ENCODE measurements at places on chromosomes 1 and 21.

DNA sequence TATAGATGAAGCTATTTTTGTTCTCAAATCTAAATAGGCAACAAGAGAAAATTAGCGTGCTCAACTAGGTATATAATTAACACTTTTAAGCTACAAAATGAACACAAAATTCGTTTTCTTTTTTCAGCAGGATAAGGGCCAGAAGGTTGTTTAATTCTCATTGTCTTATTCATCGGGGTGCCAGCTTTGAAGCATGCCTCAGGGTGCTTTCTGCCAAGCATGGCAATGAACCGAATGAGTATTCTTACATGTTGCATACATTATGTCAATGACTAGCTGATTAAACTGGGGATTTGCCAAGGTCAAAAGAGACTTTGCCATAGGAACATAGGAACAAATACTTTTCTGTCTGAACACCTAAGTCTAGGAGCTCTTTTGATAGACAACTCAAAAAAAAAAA, 102.0 kb upstream of the MAP1LC3C start:
- DNase-seq, result no peak

DNA sequence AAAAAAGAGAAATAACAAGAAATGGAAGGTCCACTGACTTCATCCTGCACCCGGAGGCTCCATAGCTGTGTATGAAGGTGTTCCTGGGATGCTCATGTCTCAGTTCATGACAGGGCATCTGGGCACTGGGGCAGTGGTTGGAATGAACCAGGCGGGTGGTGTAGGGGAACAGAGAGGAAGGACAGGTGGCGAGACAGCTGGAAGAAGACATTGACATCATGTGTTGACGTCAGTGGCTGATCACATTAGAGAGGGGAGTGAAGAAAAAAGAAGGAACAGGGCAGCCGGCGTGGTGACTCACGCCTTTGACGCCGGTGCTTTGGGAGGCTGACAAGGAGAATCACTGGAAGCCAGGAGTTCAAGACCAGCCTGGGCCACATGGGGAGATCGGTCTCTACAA, 50.1 kb downstream of the HUNK start:
- DNase-seq, result no peak

DNA sequence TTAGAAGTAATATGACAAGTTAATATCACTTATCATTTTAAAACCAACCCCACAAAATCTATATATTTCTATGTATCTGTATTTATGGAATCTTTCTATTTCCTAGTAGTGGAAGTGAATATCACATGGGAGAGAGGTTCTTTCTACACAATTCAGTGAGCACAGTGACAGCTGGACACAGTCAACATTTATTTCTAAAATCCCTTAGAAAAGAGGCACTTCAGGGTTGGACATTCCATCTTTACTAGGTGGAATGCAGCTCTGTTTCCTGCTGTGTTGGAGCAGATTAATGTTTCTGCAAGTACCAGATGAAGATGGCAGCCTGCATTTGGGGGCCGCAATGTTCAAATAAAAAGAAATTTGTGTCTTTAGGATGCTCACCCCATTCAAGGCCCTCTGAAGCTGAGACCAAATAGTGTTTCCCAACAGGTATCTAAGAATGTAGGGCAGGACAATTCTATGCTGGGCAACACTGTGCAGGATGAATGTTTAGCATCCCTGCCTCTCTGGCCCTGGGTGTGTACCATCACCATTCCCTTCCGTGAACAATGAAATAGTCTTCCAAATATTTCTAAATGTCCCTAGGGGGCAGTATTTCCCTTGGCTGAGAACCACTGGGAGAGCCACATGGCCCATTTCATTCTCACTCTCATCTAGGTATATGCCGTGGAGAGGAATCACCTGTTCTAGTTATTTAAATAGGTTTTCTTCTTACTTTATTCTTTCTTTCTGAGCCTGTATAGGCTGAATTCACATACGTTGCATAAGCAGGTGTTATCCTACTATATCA, 394.8 kb downstream of the PRDM2 start:
- DNase-seq, result no peak

- no peak for DNase-seq
Observed at GRCh38 chr1:230861970-230862595, 6.2 kb downstream of the C1orf198 start.

DNA sequence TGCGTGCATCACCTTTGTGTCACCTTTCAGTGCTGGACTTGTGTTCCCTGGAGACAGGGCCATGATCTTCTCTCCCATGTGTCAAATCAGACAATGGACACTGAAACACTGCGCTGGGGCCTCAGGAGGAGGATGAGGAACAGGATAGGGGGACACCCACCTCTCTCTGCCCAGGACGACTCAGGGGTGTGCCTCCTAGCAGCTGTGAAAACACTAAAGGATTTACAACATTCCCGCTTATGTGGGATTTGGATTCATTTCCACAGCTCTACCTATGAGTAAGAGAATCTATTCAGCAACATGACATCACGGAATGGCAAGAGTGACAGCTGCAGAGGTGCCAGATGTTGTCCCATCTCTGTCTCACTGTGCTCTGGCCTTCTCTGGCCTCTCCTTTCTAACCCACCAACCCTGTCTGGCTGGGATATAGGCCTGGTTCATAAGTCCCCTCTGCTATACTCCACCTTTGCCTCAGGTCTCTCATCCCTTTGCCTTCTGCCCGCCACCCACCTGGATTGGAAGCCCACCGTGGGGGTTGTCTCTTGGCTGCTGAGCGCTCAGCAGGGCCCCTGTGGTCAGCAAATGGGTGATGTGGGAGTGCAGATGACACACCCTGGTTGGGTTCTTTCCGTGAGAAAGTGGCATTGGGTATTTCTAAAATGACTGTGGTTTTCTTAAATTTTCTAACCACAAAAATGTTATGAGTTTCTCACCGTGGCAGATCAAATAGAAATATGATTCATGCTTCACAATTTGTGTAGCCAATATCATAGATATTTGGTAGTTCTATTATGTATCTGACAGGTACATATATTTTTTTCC, 47.1 kb upstream of the TLR5 start:
- no peak for DNase-seq

DNA sequence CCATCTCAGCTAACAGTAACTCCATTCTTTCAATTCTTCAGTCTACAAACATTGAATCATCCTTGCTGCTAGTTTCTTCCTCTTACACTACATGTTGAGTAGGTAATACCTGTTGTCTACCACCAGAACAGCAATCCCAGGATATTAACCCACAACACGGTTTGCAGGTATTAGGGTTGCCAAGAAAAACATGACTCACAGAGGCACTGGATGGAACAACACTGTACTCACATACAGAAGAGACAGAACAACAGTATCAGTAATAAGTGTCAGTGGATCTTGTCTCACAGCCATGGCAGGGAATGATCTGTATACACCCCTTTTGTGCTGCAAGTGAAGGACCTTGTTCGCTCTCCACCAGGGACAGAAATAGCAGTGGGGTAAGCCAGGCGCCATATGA, 212.1 kb downstream of the GPR52 start:
- no peak for DNase-seq

DNA sequence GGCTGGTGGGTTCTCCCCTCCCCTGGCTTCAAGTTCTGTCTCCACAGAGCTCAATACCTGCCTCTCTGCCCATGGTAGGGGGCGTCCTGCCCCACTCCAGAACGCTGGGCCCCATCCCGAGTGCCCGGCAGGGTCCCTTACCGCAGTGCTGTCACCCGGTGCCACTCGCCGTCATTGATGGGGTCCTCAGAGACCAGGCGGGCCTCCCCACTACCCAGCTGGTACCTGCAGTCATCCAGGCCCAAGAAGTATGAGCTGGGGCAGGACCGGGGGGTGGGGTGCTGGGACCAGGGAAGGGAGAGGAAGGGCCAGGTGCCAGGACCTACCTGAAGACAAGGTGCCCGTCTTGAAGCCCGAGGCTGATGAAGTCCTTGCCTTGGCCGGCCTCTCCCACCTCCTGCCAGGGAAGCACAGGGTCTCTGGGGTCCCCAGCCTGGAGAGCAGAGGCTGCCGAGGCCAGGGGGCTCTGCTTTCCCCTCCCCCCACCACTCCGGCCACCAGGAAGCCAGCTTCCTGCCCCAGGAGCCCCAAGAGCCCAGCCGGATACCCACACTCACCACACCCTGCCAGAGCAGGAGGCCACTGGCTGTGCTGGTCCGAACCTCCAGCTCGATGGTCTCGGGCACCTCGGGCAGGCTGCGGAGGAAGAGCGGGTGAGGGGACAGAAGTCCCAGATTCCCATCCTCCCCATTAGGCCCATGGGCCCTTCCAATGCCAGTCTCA, 12.1 kb downstream of the LDLRAD2 start:
- no peak for DNase-seq

GRCh38 chr1:226475142-226475511, 67.2 kb upstream of the PARP1 start:
- no peak for DNase-seq

DNA sequence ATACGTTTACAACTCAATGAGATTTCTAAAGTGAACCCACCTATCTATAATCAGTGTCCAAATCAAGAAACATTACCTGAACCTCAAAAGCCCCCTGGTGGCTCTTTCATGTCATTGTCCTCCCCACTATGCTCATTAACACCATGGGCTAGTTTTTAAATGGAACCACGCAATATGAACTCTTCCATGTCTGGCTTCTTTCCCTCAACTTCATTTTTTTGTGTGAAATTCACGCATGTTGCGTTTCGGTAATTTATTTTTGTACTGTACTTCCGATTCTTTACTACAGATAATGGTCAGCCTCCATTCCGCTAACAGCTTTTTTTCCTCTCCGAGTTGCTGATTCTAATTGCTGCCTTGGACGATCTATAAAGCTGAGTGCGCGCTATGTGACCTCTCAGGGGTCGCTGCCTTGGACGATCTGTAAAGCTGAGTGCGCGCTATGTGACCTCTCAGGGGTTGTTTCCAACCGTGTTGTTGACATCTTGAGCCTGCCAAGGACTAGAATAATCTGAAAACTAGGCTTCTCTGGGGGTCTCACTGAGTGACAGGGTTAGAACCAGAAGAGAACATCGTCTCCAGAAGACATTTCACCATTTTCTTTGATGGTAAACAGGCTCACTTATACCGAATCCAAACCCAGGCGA, 1.1 kb upstream of the CACYBP start:
- peak; percentile 72 for DNase-seq

DNA sequence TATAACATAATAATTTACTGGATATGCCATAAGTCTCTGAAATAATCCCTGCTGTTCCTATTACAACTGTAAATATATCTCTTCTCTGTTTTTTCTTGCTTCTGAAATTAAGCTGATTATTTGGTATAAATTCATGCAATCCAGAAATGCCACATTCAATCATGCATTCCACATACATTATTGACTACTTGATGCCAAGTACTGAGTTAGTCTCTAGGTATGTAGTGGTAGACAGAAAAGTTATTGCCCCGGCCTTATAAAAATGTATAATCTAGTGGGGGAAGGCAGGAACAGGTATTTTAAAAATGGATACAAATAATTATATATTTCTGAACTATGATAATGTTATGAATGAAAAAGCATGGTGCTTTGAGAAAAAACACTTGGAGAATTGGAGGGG, 338.6 kb upstream of the SNX7 start:
- no peak for DNase-seq

DNA sequence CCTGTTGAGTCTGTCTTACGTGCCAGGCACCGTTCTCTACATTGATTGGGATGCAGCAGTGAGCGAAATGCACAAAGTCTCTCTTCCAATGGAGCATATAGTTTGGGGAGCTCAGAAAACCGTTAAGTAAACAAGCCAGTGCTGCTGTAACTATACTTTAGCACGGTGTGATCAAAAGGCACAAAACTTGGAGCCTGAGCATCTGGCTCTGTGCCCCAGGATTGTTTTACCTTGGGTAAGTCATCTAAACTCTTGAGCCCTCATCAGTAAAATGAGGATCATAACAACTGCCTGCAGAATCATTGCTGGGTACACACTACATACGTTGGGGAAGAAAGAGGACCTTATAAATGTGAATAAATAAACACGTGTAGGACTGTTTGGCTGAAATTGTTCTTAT, 1.8 kb downstream of the HHIPL2 start:
- no peak for DNase-seq

- DNase-seq, result no peak
Observed at GRCh38 chr1:191905781-191906180, 252.5 kb upstream of the RGS18 start.

DNA sequence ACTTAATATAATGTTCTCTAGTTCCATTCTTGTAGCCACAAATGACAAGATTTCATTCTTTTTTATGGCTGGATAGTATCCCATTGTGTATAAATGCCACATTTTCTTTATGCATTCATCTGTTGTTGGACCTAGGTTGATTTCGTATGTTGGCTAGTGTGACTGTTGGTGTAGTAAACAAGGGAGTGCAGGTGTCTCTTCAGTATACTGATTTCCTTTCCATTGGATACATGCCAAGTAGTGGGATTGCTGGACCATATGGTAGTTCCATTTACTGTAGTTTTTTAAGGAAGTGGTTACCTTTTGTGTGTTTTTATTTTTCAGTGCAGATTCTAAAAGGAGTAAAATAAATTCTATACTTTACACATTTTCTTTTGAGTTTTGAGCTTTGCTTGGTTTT, 5.7 kb downstream of the PARK7 start:
- DNase-seq, result no peak

DNA sequence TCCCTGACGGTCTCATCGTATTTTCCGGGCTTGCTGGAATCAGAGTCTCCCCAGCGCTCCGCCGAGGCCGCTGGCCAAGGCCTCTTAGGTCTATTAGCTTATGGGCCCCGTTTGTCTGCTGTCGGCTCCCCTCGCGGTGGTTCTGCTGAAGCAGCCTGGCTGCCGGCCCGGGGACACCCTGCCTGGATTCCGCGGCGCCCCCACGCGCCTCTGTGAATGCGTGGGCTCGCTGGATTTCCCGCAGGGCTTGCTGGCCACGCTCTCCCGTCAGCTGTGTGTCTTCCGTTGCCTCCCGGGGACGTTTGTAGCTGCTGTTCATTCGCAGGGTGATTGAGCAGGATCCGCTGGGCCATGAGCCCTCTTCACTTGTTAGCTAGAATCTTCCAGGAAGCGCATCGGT, 8.4 kb downstream of the LRRC3 start:
- no peak for DNase-seq

GRCh38 chr1:231546693-231547092, 18.2 kb downstream of the TSNAX start:
- no peak for DNase-seq

GRCh38 chr1:56301791-56302190, 277.6 kb downstream of the PLPP3 start:
- no peak for DNase-seq

DNA sequence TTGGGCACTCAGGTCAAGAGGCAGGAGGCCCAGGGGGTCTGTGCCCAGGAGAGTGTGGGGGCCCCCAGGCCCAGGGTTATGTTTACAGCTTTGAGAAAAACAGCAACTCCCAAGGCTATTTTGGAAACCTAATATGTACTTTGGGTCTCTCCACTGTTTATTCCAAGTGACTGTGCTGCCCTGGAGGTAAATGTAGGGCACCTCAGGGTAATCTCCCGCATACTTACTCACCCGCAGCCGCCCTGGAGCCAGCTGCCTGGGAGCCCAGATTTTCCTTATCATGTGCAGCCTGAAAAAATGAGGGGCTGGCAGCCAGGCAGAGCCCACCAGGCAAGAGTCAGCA, 20.0 kb downstream of the IFFO2 start:
- no peak for DNase-seq

GRCh38 chr1:11629184-11630016, 24.8 kb downstream of the FBXO2 start:
- DNase-seq, result no peak
